Fibroblast of villous mesenchyme (primary cell): ENCODE measurements at places on chromosomes 4 and X. TPM values are rescaled to one million over a fixed set of nuclear protein-coding genes. Genes with fewer than 3 reads are reported as not detected.

CLTRN gene
- total RNA-seq = under 0.01 TPM in 1 of 2 replicates, not detected in the other

CT45A3 gene
- not detected in 2 replicates for total RNA-seq

ADH6 gene
- under 0.01 TPM in 1 of 2 replicates, not detected in the other for total RNA-seq

SYP gene
- total RNA-seq = under 0.01 TPM in 1 of 2 replicates, not detected in the other

GABRG1 gene
- total RNA-seq = not detected in 2 replicates

BBS7 gene
- total RNA-seq = 23.2 and 29.4 TPM in 2 replicates

GRIA3 gene
- total RNA-seq = 8.1 and 19.4 TPM in 2 replicates

MUC7 gene
- not detected in 2 replicates for total RNA-seq

CA5B gene
- total RNA-seq = 9.0 and 15.5 TPM in 2 replicates

NAT8L gene
- under 0.01 TPM in 2 replicates for total RNA-seq

SCML1 gene
- 5.8 and 12.5 TPM in 2 replicates for total RNA-seq

IRF2 gene
- 17.4 and 42.3 TPM in 2 replicates for total RNA-seq

- no peak for DNase-seq
Observed at GRCh38 chrX:20739038-20739745, 472.5 kb upstream of the RPS6KA3 start.

DNA sequence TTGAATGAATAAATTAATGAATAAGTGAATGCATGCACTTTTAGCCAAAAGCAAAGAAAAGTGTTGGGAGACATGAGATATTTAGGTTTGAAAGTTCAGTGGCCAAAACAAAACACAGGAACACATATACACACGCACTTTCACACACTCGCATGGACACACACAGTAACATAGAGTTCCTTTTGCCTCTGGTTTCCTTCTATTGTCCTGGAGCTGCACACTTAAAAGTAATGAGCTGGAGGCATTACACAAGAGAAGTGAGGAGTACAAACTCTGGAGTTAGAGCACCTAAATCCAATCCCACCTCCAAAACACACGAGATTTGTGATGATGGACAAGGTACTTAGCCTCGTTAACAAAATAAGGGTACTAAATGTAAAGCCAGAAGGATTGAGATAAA is 18.7 kb downstream of the PPA2 start:
- no peak for DNase-seq

DNA sequence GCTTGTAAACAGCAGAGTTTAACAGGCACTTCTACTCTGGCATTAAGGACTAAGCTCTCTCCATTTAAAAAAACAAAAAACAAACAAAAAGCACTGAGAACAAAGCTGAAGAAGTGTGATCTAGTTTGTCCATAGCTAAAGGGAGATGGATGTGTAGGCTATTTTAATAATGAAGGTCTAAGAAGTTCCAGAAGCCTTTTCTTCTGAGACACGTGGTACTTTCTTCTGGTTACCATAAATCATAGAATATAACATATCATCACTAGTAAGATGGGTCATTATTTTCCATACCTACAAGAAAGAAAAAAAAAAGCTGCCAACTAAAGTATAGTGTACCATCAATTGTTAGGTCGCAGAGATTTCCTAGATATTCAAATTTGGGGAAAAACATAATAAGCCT is 722 bp upstream of the NBDY start:
- peak; percentile 6 for DNase-seq

DNA sequence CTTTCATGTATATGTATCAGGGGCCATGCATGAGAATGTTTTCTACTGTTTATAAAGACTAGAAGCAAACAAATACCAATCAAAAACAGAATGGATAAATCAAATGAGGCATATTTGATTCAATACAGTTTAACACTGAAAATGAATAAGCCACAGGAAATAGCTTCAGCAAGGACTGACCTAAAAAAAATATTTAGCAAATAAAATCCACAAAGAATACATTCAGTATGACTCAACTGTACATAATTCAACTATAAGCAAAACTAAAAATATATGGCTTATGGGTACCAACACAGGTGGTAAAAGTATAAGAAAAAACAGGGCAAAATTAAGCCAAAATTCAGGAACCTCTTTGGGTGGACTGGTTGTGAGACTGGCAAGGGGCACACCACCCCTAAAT is 112.9 kb downstream of the KCNIP4 start:
- DNase-seq = no peak

- DNase-seq = no peak
Observed at GRCh38 chrX:139702658-139703057, 5.3 kb downstream of the MCF2 start.

DNA sequence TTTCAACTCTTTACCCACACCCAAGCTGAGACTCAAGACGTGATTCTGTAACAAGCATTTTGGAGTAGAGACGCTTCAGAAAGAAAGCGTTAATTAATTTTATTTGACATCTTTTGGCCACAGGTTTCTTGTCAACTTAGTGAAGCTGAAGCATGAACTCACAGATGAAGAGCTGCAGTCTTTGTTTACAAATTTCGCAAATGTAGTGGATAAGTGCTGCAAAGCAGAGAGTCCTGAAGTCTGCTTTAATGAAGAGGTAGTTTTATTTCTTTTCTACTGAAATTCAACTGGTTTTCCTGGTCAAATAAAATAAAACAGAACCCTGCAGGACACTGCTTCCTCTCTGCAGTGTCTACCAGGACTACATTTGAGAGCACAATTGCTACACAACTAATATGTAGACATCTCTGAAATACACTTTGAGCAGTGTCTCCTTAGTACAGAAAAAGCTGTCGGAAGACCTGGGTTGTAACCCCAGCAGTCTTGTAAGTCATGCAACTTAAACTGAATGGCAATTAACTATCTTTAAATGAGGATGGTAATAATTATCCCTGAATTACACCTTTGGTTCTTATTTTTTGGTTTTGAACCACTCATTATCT is 20.2 kb downstream of the AFM start:
- peak; percentile 17 for DNase-seq

GRCh38 chr4:20844311-20844710 is 144.1 kb downstream of the PACRGL start:
- DNase-seq = peak; percentile 48

- DNase-seq = no peak
Observed at GRCh38 chr4:38157592-38157991, 197.4 kb downstream of the PTTG2 start.

DNA sequence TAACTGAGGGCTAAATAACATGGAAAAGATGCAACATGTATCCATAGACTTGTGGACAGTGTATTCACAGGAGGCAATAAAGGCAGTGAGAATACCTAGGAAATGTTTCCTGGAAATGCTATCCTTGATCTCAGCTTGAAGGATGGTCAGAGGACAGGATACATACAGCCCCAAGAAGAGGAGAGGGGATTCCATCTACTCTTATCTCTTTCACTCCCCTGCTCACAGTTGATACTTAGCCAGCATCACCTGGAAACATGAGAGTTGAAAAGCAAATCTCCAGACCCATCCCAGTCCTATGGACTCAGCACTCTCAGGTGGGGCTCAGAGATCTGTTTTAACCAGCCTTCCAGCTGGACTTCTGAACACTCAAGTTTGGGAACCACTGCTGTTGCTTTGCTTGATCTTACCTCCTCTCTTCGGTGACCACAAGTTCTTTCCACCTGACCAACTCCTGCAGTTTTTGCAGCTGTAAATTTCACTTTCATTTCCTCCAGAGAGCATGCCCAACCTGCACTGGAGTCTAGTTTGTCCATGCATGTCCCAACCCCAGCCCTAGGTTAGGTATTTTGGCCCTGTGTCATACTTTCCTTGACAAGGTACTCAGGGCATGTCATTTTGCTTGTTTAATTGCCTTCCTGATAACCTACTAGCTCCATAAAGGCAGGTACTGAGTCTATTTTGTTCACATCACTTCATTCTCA is 10.4 kb downstream of the RELL1 start:
- DNase-seq = no peak

DNA sequence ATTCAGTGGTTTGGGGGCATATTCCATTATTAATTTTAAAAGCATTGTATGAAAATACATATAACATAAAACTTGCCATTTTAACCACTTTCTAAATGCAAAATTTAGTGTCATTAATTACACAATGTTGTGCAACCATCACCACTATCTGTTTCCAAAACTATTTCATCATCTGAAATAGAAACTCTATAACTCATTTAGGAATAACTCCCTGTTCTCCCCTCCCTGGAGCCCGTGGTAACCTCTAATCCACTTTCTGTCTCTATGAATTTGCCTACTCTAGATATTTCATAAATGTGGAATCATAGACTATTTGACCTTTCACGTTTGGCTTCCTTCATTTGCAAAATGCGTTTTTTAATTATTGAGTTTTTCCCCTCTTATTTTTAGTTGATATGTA is 101.4 kb upstream of the GPC4 start:
- no peak for DNase-seq

GRCh38 chrX:129785160-129785947 is 5.6 kb downstream of the SASH3 start:
- no peak for DNase-seq

DNA sequence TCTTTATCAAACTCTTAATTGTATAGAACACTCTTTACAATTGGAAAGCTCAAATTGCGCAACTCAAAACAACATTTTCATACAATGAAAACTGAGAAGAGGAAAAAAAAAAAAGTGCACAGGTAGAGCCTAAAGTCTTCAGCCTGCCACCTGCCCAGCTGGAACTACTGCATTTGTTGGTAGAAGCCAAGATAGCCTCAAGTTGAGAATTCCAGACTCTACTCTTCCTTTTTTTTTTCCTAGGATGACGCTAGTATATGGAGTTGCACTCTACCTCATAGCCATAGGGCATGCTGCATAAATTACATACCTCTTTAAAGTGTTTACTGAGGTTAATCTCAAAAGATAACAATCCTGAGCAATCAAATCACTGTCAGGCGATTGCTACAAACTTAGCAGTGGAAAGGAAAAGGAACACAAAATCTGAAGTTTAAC is 13.6 kb downstream of the ABCG2 start:
- peak; percentile 74 for DNase-seq

DNA sequence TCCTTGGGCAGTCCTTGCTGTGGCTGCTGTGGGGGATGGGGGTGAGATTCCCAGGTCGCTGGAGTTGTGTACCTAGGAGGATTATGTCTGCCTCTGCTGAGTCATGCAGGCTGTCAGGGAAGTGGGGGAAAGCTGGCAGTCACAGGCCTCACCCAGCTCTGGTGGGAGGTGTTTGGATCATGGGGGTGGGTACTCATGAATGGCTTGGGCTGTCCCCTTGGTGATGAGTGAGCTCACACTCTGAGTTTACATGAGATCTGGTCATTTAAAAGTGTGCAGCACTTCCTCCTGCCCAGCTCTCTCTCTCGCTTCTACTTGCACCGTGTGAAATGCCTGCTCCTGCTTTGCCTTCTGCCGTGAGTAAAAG is 24.6 kb upstream of the PDLIM3 start:
- peak; percentile 77 for DNase-seq

- DNase-seq = no peak
Observed at GRCh38 chr4:4481399-4481994, 60.4 kb downstream of the STX18 start.

- peak; percentile 26 for DNase-seq
Observed at GRCh38 chrX:120308959-120309872, 2.0 kb downstream of the TMEM255A start.

DNA sequence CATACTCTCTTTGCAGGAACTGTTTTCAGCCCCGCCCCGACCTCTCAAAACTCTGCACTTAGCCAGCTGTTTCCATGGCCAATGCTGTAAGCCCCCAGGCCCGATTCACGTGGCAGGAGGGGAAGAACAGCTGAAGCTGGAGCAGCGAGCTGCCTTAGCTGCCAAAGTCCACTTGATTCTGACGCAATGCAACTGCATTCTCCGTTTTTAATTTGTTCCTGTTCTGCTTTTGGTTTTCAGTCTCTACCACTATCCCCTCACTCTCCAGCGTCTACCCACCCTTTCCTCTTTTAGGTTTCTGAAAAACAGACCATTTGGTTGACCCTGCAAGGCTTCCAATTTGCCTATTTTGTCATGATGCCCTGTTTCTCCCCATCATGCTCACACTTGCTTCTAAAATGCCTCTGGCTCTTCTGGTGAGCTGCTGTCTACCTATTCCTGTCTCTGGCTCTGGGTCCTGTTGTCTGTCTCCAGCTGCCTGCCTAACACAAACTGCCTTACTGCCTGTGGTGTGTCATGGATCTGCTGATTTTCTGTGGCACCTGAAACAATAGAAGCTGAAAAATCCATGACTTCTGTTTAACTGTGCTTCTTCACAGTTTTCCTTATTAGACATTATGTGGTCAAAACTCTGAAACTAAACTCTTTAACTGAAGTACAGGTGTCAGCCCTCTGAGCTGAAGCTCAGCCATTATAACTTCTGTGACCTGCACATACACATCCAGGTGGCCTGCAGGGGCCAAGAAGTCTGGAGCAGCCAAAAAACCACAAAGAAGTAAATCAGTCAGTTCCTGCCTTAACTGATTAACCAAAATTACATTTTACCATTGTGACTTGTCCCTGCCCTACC is 160.5 kb upstream of the AGTR2 start:
- DNase-seq = no peak
